ENCODE measurements at places on chromosomes 12 and 14.

DNA sequence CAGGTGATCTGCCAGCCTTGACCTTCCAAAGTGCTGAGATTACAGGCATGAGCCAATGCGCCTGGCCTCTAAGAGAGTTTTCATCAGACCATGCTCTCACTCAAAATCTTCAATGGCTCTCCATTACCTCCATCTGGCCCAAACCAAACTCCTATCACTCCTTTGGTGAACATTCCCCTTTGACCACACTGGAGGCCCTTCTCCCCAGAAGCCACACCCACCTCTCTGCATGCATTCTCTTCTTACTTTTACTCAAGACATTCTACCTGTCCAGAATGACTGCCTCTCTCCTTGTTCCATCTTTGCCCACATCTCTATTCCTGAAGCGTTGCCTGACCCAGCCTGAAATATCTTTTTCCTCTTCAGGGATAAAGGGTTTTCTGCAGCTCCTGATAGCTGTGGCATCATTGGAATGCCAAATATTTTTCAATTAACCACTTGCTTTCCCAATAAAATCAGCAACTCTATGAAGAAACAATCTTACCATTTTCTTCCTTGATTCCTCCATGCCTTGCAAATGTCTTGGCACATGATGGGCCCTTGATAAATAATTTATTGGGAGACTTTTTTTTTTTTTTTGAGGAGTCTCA lies 15.5 kb downstream of the PLEK2 start:
- no peak for DNase-seq
- peaks cover 5% of the 10 kb centered on the region for H3K36me3 ChIP-seq
- H3K27me3 ChIP-seq, result no peaks in the 10 kb centered on the region

DNA sequence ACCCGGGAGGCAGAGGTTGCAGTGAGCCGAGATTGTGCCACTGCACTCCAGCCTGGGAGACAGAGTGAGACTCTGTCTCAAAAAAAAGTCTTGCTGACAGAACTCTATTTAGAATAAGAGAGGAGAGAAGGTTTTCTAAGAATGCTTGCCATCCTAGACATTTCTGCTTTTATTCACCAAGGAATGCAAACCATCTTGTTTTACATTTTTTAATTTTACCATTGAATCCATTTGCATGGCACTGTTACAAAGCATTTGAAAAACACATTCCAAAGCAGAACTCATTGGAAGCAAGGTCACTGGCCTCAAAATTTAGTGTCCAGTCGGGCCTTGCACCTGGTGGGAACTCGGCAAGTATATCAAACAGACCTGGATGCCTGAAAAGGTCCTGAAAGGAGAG lies 44.2 kb upstream of the RASSF3 start:
- no peak for DNase-seq
- no peaks in the 10 kb centered on the region for H3K4me1 ChIP-seq
- H3K4me3 ChIP-seq, result no peak overlapping the region
- H3K27me3 ChIP-seq, result no peaks in the 10 kb centered on the region

GRCh38 chr12:68098939-68099338 lies 60.6 kb downstream of the IFNG start:
- DNase-seq, result no peak
- no peaks in the 10 kb centered on the region for H3K4me1 ChIP-seq
- no peak overlapping the region for H3K27ac ChIP-seq
- no peak overlapping the region for H3K4me3 ChIP-seq
- no peaks in the 10 kb centered on the region for H3K27me3 ChIP-seq
- H3K36me3 ChIP-seq, result no peaks in the 10 kb centered on the region

GRCh38 chr12:47752552-47752951 lies 6.1 kb downstream of the RAPGEF3 start:
- no peaks in the 10 kb centered on the region for H3K27me3 ChIP-seq
- no peaks in the 10 kb centered on the region for H3K4me1 ChIP-seq
- H3K27ac ChIP-seq, result no peak overlapping the region

DNA sequence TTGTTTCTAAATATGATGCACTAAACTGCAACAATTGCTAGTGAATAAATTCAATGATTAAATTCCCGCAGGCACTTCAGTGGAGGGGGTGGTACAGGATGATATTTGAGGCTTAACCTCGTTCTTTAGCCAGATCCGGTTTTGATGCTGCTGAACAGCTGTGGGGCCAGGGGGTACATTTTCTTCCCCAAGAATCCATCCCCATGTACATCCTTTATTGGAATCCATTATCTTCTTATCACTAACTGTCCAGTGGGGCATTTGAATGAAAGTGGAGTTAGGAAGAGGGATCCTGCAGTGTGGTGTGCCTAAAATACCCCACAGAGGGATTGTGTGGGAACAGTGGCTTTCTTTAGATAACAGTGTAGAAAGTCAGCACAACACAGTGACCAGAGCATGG lies 45.2 kb upstream of the OASL start:
- no peak overlapping the region for H3K27ac ChIP-seq
- H3K4me3 ChIP-seq, result no peak overlapping the region
- H3K27me3 ChIP-seq, result no peaks in the 10 kb centered on the region
- no peaks in the 10 kb centered on the region for H3K4me1 ChIP-seq
- no peaks in the 10 kb centered on the region for H3K36me3 ChIP-seq

DNA sequence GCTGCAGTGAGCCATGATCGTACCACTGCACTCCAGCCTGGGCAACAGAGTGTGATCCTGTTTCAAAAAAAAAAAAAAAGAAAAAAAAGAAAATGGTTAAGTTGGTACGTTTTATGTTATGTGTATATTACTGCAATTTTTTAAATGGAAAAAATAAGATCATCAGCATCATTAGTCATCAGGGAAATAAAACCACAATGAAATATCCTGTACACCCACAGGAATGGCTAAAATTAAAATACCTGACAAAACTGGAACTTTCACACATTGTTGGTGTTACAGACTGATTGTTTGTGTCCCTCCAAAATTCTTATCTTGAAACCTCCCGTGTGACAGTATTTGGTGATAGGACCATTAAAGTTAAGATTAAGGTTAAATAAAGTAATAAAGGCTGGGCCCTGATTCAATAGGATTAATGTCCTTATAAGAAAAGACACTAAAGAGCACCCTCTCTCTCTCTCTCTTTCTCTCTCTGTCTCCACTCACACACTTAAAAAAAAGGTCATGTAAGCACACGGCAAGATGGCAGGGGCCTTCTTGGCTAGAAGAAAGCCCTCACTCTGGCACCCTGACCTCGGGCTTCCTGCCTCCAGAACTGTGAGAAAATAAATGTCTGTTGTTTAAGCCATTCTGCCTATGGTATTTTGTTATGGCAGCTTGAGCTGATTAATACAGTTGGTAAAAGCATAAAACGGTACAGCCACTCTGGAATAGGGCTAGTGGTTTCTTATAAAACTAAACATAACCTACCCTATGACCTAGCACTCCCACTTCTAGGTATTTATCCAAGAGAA lies 48.3 kb upstream of the ZFP36L1 start:
- no peak overlapping the region for H3K27ac ChIP-seq
- DNase-seq, result no peak
- peaks cover 5% of the 10 kb centered on the region for H3K4me1 ChIP-seq

GRCh38 chr14:99156090-99156425 lies 115.9 kb downstream of the BCL11B start:
- no peak overlapping the region for H3K4me3 ChIP-seq
- no peak overlapping the region for H3K27ac ChIP-seq
- H3K36me3 ChIP-seq, result no peaks in the 10 kb centered on the region

DNA sequence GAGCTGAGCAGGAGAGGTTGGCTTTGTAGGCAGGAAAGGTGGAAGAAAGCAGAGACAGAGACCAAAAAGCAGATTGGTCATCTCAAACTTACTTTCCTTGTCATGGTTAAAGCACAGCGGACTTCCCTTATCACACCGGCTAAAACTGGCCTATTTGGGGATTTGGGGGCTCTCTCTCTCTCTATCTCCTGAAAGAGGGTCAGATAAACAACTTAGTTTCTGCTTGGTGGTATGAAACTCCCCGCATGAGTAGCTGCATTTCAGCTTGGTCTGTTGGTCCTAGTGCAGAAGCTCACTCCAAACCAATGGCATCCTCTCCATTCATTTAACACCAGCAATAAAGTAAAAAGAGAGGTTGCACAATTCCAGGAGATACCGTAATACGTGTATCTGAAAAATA lies 57.1 kb downstream of the TNFAIP2 start:
- no peaks in the 10 kb centered on the region for H3K27me3 ChIP-seq
- H3K4me1 ChIP-seq, result no peaks in the 10 kb centered on the region
- H3K27ac ChIP-seq, result no peak overlapping the region

- no peaks in the 10 kb centered on the region for H3K4me1 ChIP-seq
- no peaks in the 10 kb centered on the region for H3K36me3 ChIP-seq
- DNase-seq, result no peak
- H3K27ac ChIP-seq, result no peak overlapping the region
Observed at GRCh38 chr12:46579474-46579873, 206.9 kb upstream of the SLC38A2 start.

DNA sequence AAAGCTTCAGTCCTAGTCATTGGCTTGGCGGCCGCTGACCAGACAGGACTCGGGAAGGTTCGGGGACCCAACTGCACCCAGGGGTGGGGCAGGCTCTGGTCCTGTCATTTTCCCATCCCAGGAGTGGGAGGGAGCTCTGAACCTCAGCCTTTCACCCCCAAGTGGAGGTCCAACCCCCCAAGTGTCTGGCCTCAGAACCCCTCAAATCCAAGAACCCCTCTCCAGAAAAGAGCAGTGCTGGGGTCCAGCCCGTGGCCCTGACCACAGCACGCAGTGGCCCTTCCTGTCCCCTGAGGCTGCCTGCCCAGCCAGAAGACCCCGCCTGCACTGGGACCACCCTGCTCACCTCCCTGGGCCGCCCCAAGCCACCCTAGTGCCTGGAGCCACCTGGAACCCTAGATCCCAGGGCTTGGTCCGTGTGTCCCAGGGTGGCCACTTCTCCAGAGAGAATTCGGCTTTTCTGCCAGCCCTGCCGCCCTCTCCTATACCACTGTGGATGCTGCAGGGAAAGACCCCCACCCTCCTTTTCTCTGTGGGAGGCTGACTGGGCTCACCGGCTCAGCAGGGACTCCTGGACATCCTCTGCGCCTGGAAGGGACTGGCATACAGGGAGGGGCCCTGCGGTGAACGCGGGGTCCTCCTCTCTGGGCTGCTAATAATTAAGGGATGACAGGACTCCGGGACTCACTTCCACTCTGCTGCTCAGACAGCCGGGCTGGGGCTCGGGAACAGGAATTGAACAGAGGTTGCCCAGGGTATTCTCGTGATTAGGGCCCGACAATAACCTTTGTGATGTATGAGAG lies 326.9 kb upstream of the SFSWAP start:
- no peak overlapping the region for H3K27ac ChIP-seq
- H3K36me3 ChIP-seq, result no peaks in the 10 kb centered on the region
- no peaks in the 10 kb centered on the region for H3K4me1 ChIP-seq
- no peaks in the 10 kb centered on the region for H3K27me3 ChIP-seq
- no peak overlapping the region for H3K4me3 ChIP-seq

GRCh38 chr12:49776413-49776812 lies 35.1 kb downstream of the TMBIM6 start:
- no peak overlapping the region for H3K4me3 ChIP-seq
- H3K27ac ChIP-seq, result no peak overlapping the region
- peak; percentile 38 for DNase-seq
- H3K27me3 ChIP-seq, result no peaks in the 10 kb centered on the region
- no peaks in the 10 kb centered on the region for H3K36me3 ChIP-seq
